HT-29 (cell line): ENCODE measurements at places on chromosomes 2 and 18.
A peak's percentile ranks its signal among the peaks of the same experiment; 100 is the strongest.

DNA sequence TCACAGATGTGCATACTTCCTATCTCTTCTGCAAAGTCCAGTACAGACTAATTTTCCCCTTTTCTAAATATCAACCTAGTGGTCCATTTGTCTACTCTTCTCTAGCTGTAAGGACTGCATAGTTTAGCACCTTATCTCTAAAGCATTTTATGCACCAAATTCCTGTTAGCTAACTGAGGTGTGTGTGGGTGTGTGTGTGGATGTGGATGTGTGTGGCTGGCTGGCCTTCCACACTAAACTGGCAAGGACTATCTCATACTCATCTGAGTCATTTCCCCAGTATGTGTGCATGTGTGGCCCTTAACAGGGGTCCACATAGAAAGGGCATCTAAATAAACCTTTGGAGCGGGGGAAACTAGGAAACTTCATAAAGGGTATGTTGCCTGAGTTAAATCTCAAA lies 139.6 kb downstream of the TTC32 start:
- DNase-seq: no peak

DNA sequence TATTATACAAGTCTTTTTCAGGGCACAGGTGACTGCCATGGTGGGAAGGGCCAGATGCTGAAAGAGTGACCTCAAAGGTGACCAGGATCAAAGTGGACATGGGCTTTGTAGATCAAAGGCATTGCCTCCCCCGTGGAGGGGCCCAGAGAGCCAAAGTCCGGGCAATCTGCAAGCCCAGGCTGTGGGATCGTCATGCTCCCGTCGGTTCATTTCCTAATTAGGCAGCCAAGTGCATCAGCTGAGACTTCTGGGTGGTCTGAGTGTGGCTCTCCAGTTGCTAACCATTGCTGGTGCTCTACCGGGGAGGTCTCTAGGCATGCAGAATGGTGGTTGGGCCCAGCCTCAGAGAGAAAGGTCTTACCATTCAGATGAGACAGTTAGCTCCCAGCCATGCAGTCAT lies 61.6 kb downstream of the TRIB2 start:
- no peak for DNase-seq

GRCh38 chr2:124530203-124530602 lies 505.1 kb downstream of the CNTNAP5 start:
- no peak for DNase-seq

GRCh38 chr2:177355874-177356273 lies 36.7 kb upstream of the AGPS start:
- no peak for DNase-seq

DNA sequence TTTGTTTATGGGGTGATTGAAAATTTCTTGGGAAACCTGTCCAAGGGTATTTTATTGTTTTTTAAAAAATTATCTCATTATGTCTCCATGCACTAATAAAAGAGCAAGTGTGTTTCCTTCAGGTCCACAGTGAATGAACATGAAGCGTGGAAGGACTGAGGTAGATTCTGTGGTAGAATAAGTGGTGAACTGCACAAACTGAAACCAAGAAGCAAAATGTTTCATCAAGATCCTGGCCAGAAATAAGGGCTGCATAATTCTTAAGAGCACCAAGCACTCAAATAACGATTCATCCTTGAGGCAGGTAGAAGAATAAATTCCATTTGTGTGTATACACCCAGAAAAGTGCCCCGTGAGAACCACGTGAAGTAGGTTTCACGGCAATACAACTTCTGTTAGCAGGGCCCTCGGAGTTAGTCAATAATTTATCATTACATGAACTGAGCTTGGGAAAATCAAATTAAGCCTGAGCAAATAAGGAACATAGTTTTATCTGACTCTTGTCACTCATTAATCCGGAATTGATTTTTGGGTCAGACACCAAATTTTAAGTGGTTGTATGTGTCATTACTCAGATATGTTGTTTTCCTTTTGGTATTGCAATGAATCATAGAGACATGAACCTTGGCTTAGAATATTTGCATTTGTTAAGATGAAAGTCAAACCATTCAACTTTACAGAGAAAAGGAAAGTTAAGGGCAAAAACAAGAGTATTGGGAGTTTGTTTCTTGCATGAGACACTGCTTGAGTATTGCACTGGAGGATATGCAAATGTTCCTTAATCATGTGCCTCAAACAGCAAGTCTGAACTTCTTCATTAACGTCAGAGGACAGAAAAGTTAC lies 472.6 kb upstream of the NETO1 start:
- DNase-seq: peak; percentile 21

DNA sequence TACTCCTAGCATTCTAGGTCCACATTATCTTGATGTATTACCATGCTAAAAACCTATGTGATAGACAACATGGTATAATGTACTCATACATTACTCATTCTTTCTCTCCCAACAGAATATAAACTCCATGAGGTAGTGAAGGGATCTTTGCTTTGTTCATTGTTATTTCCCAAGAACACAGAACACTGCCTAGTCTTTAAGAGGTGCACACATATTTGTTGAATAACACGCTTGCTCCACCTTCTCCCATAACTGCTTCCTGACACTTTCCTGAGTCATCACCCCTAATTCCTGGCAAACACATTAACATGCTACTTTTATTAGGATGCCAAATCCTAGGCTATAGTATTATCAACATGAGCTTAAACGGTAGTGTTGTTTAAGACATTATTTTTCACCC lies 41.3 kb downstream of the REV1 start:
- peak; percentile 53 for DNase-seq

DNA sequence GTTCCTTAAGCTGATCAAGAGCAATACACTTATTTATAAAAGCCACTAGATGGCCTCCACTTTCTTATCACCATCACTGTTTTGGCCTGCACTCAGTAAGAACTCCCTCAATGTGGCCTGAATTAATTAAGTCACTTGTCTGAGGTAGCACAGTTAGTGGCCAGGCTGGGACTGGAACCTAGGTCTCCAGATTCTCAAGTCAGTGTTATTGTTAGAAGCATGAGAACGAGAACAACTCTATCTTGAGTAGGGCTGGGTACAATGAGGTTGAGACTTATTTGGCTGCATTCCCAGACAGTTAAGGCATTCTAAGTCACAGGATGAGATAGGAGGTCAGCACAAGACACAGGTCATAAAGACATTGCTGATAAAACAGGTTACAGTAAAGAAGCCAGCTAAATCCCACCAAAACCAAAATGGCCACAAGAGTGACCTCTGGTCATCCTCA lies 115.8 kb downstream of the SS18 start:
- peak; percentile 2 for DNase-seq

- no peak for DNase-seq
Observed at GRCh38 chr2:236758406-236758805, 188.8 kb downstream of the ACKR3 start.

- no peak for DNase-seq
Observed at GRCh38 chr18:57798713-57799373, 4.3 kb downstream of the ATP8B1 start.
